GF-D8 (cell line): ENCODE measurements at places on chromosomes 12 and 14.

DNA sequence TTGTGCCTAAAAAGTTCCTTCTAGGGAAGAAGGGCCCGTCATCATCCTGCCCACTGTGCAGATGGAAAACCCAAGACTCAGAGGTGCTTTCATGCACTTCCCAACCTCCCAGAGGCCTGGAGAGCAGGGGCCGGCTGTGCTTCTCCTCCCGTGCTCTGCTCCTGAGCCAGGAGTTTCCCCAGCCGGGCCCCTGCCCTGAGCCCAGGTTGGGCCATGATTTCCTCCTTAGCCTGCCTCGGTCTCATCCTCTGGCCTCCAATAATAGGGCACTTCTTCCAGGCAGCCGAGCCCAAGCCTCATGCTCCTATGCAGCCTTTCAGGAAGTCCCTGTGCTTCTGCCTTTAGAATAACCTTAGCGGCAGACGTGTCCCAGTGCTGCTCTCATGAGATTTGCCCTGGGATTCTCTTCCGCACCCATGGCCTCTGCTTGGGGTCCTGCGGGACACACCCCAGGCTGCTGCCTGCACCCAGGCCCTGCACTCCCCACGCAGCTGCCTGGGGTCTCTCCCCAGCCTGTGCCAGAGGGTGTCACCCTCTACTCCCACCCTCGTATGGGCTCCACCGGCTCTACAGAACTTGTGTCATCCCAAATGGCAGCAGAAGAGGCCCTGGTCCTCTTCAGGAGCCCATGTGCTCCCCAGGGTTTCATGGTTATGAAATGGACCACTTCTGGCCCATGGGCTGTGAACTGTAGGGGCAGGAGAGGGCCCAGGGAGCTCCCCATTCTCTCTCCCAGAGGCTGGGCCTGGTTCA, 359.3 kb downstream of the ADGRD1 start:
- DNase-seq: no peak

DNA sequence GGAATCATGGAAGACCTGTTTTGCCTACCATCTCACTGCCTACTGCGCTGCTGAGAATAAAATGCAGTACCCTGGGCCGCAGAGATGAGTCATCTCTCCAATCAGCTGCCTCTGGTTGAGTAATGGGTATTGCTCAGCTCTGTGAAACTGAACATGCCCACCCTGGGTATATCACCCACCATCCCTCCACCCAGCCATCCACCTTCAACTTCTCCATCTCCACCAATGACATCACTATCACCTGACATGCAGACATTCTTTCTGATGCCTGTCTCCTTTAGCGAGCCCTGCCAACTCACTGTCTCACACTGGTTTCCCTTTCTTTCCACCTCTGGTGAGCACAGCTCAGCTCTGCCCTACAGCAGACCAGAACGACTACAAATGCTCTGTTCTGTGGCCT, 33.6 kb downstream of the E2F7 start:
- no peak for DNase-seq

- DNase-seq: no peak
Observed at GRCh38 chr14:93747102-93747501, 41.2 kb downstream of the PRIMA1 start.

GRCh38 chr12:124216966-124217365, 77.9 kb upstream of the RFLNA start:
- no peak for DNase-seq

- no peak for DNase-seq
Observed at GRCh38 chr14:76237349-76237990, 85.7 kb downstream of the GPATCH2L start.

DNA sequence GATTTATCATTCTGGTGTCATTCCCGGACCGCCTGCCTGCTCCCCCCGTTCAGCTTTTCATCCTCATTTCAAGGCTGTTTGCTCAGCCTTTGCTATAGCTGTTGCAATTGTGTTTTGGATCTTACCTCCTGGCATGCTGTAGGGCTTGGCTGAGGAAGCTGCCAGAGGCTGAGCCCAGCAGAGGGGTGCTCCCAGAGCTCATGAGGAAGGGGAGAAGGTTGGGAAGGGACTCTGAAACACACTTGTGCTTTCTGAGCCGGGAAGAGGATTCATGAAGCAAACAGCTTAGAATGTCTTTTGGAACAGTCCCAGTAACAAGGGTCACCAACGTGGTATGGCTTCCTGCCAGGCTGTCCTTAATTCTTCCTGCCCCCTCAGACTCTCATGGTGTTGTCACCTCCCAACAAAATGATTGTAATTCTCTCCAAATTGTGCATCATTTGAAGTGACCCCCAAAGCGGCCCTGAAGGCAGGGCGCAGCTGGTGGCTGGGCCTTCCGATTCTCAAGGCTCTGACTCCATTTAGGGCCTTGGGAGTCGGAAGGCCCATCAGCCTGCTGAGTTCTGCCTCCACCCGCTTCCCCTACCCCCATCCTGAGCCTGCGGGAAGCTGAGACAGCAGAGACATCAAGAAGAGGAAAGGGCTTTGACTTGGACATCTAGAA, 111.9 kb upstream of the ARHGAP5 start:
- no peak for DNase-seq

DNA sequence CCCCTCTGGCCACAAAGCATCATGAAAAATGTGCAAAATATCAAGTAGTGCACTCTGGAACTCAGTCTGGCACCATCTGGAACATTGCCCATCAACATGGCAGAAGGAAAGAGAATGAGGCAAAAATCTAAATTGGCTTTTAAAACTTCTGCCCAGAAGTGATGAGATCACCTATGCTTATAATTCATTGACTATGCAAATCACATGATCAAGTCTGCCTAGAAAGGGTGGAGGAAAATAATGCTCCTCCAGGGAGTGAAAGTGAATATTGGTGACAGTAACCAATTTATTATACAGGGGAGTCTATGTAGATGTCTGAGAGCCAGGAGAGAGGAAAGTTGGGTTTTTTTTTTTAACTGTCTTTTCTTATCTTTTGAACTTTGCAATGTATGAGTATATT, 73.3 kb upstream of the HIF1A start:
- no peak for DNase-seq

GRCh38 chr14:87492561-87492960, 500.4 kb downstream of the GALC start:
- DNase-seq: no peak

GRCh38 chr14:105060751-105061427, 4.3 kb downstream of the GPR132 start:
- DNase-seq: peak; percentile 25

GRCh38 chr14:105299654-105300541, 903 bp downstream of the BRF1 start:
- no peak for DNase-seq

GRCh38 chr14:39322807-39323206, 89.1 kb downstream of the MIA2 start:
- DNase-seq: no peak
